ENCODE measurements at places on chromosomes 3 and 15.

GRCh38 chr15:84761607-84762131, 13.3 kb downstream of the ZNF592 start:
- no peak for DNase-seq

DNA sequence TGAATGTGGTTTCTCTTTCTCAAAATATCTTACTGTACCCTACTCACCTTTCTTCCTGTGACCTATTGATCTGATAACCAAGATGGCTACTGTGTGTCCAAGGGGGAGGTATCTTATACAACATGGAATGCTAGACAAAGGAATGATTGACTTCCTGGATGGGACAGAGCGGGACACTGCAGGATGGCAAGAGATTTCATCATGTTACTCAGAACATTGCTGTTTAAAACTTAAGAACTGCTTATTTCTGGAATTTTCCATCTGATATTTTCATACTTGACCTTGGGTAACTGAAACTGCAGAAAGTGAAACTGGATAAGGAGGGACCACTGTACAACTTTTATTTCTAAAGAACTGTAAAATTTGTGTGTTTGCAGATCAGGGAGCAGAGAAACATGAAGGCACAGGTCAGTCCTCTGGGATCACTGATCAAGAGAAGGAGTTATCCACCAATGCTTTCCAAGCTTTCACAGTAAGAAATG, 18.5 kb downstream of the CNOT10 start:
- no peak for DNase-seq

GRCh38 chr3:54083921-54084320, 38.4 kb upstream of the CACNA2D3 start:
- DNase-seq, result no peak

GRCh38 chr15:90638201-90638691, 78.9 kb upstream of the BLM start:
- DNase-seq, result no peak

GRCh38 chr3:189637750-189638149, 6.6 kb downstream of the TP63 start:
- DNase-seq, result no peak

- no peak for DNase-seq
These were observed 133.9 kb downstream of the DIPK2A start for GRCh38 chr3:144105542-144105941.

- no peak for DNase-seq
These were observed 260.7 kb downstream of the EDEM1 start for GRCh38 chr3:5448246-5448645.

DNA sequence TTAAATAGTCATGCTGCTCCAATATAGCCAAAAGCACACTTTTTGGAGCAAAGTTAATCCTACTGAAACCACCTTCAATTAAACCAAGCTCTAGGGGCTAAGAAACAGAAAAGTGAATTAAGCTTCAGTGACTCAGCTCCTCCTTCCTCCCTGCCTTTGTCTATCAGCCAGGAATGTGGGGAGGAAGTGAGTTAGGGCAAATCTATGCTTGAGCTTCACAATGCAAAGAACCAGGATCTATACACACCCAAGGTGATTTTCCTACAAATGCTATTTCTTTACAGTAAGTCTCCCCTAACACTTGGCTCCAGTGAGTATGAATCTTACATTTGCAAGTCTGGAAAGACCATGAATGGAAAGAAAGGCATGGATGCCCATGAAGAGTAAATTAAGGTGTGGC, 212.1 kb downstream of the P3H2 start:
- no peak for DNase-seq

Data from activated naive CD4-positive, alpha-beta T cell treated with Interleukin-2 at 50 U/mL for 16 hours (primary cell).